ENCODE measurements at places on chromosomes 4 and X.
A peak's percentile ranks its signal among the peaks of the same experiment; 100 is the strongest.

GRCh38 chr4:122806981-122807679 is 19.5 kb upstream of the FGF2 start:
- no peak overlapping the region for H3K4me3 ChIP-seq
- H3K4me1 ChIP-seq, result no peaks in the 10 kb centered on the region
- H3K27me3 ChIP-seq, result no peaks in the 10 kb centered on the region
- no peak for DNase-seq
- H3K27ac ChIP-seq, result no peak overlapping the region
- no peaks in the 10 kb centered on the region for H3K36me3 ChIP-seq

DNA sequence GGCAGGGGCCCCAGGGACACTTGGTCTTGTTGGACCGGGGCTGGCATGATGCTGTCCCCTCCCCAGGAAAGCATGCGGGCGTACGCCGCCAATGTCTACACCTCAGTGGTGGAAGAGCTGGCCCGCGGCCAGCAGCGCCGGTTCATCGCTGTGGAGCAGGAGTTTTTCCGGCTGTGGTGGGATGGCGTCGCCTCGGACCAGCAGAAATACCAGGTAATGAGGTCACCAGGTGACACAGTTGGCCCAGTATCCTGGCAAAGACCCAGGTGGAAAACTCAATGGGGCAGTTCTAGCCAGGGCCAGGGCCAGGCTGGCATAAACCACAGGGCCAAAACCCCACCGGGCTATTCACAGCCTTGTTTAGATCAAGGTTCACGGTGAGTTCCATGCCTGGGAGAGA is 1.5 kb downstream of the MAN2B2 start:
- H3K27ac ChIP-seq, result no peak overlapping the region
- H3K4me1 ChIP-seq, result peaks cover 30% of the 10 kb centered on the region
- no peaks in the 10 kb centered on the region for H3K27me3 ChIP-seq
- no peak for DNase-seq
- no peak overlapping the region for H3K4me3 ChIP-seq

DNA sequence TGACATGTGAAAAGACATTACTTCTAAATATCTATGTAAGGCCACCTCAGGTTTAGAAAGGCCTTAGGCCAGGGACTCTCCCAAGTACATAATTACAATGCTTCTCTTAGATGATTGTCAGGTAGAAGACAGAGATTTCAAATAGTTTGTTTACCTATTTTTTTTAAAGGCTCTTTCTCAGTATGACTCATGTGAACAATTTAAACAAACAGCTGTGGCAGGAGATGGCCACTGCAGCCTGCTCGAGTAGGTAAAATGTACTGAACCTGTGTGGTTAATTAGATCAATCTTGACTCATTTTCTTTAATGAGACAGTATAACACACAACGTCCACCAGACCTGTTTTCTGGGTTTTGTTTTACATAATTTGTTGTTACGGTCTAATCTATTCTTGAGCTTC is 50.2 kb downstream of the LEF1 start:
- H3K4me1 ChIP-seq, result peaks cover 49% of the 10 kb centered on the region
- no peak overlapping the region for H3K4me3 ChIP-seq
- H3K27me3 ChIP-seq, result no peaks in the 10 kb centered on the region
- H3K36me3 ChIP-seq, result peaks cover 15% of the 10 kb centered on the region
- DNase-seq, result peak; percentile 49

- no peak overlapping the region for H3K27ac ChIP-seq
- no peaks in the 10 kb centered on the region for H3K4me1 ChIP-seq
- no peak for DNase-seq
- no peak overlapping the region for H3K4me3 ChIP-seq
- H3K27me3 ChIP-seq, result no peaks in the 10 kb centered on the region
Measured at GRCh38 chr4:156173486-156173885, 219.8 kb upstream of the CTSO start.

DNA sequence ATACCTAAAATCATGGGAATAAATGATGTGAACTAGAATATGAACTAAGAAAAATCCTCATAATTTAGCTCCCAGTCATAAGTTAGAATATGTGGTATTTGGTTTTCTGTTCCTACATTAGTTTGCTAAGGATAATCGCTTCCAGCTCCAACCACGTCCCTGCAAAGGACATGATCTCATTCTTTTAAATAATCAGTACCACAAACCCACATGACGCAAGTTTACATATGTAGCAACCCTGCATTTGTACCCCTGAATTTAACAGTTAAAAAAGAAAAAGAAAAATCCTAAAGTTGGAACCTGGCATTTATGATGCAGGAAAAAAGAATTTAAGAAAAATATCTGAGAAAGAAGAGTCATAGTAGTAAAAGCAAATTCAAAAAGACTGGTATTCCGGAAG is 13.3 kb downstream of the UBA6 start:
- no peaks in the 10 kb centered on the region for H3K27me3 ChIP-seq
- H3K36me3 ChIP-seq, result peaks cover 28% of the 10 kb centered on the region
- H3K4me3 ChIP-seq, result no peak overlapping the region

GRCh38 chr4:135184715-135185114 is 983.1 kb upstream of the PABPC4L start:
- no peak overlapping the region for H3K27ac ChIP-seq
- no peak overlapping the region for H3K4me3 ChIP-seq
- H3K36me3 ChIP-seq, result no peaks in the 10 kb centered on the region
- H3K27me3 ChIP-seq, result no peaks in the 10 kb centered on the region
